Left lobe of liver (tissue), 2 donors: ENCODE measurements at places on chromosomes 1 and 21. TPM values are rescaled to one million over a fixed set of nuclear protein-coding genes. Genes with fewer than 3 reads are reported as not detected.
A peak's percentile ranks its signal among the peaks of the same experiment; 100 is the strongest.

- no peak for DNase-seq
Observed at GRCh38 chr1:184424157-184424556, 37.3 kb downstream of the C1orf21 start.

DNA sequence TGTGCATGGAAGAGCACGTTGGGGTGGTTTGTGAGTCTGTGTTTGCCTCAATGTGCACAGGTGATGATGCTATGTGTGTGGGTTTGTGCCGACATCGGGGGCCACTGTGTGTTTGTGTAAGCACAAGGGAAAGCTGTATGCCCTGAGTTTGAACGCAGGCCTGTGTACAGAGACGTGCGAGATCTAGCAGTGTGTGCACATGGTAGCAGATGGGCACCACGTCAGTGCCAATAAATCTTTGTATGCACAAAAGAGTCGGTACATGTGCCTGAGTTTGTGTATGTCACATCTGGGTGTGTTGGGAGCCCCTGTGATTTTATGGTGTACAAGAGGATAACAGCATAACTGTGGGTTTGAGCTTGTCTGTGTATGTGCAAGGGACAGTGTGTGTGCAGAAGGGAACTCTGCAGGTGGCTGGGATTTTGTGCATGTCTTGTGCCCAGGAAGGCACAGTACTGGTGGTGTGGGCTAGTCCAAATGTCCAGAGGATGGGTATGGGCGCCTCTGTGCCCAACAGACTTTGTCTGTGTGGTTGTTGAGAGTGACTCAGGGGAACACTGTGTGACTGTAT lies 32.0 kb upstream of the WASF2 start:
- no peak for DNase-seq

GRCh38 chr1:29688471-29689365 lies 452.4 kb downstream of the PTPRU start:
- DNase-seq = no peak

SPRR4 gene
- total RNA-seq = not detected

TSPEAR gene
- total RNA-seq = not detected

APOBEC4 gene
- not detected for total RNA-seq

CLCA1 gene
- total RNA-seq = 0.10 TPM

GRCh38 chr1:108070662-108071061 lies 105.7 kb upstream of the VAV3 start:
- DNase-seq = no peak

DNA sequence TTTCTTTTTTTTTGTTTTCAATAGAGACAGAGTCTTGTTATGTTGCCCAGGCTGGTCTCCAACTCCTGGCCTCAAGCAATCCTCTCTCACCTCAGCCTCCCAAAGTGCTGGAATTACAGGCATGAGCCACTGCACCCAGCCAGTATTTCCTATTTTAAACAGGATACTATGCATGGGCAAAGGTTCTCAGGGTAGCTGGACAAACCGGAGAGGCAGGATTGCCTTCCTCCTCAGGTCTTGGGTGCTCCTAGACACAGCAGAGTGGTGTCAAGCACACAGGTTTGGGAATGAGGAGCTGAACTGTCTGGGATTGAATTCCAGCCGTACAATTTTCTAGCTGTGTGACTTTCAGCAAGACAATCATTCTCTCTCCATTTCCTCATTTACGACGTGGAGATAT lies 22.9 kb upstream of the HNRNPU start:
- no peak for DNase-seq

DNA sequence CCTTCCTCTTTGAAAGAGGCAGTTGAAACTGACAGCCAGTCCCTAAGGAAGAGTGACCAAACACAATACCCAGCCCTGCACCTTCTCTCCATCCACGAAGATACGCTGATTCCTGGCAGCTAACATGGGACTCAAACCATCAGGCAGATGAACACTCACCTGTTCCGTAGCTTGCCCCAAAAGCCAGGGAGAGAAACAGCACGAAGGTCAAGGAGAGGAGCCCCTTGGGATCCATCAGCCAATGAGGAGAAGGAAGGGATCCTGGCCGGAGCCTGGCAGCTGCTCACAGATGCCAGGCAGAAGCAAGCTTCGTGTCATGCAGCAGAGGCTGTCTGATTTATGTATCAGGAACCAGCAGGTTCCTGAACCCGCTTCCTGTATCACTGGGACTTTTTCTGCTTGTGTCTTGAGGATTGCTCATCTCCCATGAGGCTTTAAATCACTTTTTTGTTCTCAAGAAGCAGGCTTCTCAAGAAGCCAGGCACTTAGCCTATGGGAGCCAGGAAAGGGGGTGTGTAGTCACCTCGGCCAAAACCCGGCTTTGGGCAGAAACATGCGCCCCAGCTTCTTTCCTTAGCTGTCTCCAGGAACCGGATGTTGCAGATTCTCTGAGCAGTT lies at the start of gene SLAMF1:
Gene SLAMF1 (minus strand): TSS at position 334 of the 618 bp plus-strand sequence. CDS start 99 bp downstream, at position 235.
- no peak for DNase-seq

DNA sequence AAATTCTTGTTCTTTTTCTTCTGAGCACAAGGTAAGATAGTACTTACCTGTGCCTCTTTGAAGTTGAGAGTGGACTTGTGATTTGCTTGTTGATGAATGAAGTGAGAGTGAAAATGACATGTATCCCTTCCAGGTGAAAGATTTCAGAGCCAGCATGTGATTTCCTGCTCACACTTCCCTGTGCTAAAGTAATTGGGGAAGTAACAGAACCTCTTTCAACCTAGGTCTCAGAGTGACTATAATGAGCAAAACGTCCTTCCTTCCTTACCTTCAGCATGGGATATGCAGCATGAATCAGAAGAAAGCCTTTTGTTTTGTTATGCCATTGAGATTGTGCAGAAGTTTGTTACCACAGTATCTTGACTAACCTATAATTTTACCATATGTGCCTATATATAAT lies 24.6 kb downstream of the RAVER2 start:
- no peak for DNase-seq

NUDT4B gene
- total RNA-seq = 0.33 TPM

HSD3B2 gene
- 0.83 TPM for total RNA-seq

C1orf105 gene
- total RNA-seq = not detected

GRCh38 chr1:40312238-40313205 lies 4.6 kb downstream of the COL9A2 start:
- DNase-seq = no peak

LIPI gene
- total RNA-seq = not detected

- DNase-seq = no peak
Observed at GRCh38 chr1:177848577-177848976, 121.3 kb downstream of the SEC16B start.

GRCh38 chr1:164703960-164704411 lies 145.0 kb downstream of the PBX1 start:
- DNase-seq = no peak

- DNase-seq = no peak
Observed at GRCh38 chr1:85048296-85049064, at the start of gene MCOLN3. Gene MCOLN3, minus strand, starts transcription at chr1:85048500. Its CDS starts 3,140 bp downstream, at chr1:85045360.

- no peak for DNase-seq
Observed at GRCh38 chr1:214678386-214678785, 75.4 kb downstream of the CENPF start.

GRCh38 chr1:172809750-172810149 lies 150.8 kb downstream of the FASLG start:
- no peak for DNase-seq

- no peak for DNase-seq
Observed at GRCh38 chr1:61344696-61345095, 262.3 kb downstream of the NFIA start.

CATSPERE gene
- 1.2 TPM for total RNA-seq

PTTG1IP gene
- total RNA-seq = 73.9 TPM

KMO gene
- 37.5 TPM for total RNA-seq

GRCh38 chr21:45981151-45982091 lies at the start of gene COL6A1:
Gene COL6A1, plus strand, starts transcription at chr21:45981770. Its CDS starts 81 bp downstream, at chr21:45981851.
- DNase-seq = peak; percentile 72

- no peak for DNase-seq
Observed at GRCh38 chr1:982765-983436, 1.0 kb upstream of the PERM1 start.

DNA sequence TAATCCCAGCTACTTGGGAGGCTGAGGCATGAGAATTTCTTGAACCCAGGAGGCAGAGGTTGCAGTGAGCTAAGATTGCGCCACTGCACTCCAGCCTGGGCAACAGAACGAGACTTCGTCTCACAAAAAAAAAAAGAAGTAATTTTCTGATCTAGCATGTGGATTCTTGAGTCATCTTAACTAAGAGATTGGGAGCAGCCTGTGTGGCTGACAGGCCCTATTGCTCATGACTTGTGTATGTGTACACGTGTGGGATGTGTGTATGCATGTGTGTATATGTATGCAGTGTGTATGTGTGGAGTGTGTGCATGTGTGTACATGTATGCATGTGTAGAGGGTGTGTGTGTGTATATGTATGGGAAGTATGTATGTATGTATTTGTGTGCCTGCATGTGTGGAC lies 29.5 kb downstream of the DOP1B start:
- DNase-seq = no peak

NMNAT2 gene
- total RNA-seq = 0.03 TPM

GRCh38 chr1:58650141-58650540 lies 49.7 kb downstream of the MYSM1 start:
- DNase-seq = no peak

SMCP gene
- not detected for total RNA-seq

IFI44 gene
- total RNA-seq = 5.2 TPM

DNA sequence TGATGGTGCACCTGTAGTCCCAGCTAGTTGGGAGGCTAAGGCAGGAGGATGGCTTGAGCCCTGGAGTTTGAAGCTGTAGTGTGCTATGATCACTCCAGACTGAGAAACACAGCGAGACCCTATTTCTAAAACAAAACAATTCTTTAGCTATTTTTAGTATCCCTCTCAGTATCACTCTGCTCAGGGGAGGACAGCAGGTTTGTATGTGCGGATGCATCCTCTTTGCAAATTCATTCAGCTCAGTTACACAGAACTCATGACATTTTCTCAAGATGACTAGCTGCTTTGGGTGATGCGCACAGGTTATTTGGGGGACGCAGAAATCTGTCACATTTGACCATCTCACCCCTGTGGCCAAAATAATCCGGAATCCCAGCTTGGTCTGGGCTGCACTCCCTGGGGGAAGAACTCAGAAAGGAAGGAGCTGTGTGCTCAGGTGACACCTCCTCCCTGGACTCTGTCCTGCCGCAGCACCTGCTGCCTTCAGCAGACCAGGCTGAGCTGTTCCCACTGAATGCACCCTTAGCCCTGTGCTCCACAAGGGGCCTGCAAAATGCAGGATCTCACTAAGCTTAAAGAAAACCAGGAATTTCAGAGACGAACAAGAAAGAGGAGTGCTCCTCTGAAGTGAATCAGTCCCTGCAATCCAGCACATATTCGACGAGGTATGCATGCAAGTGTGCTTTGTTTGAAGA lies 89.5 kb upstream of the PGBD5 start:
- no peak for DNase-seq

- no peak for DNase-seq
Observed at GRCh38 chr1:211589782-211590721, 11.1 kb upstream of the SLC30A1 start.

OVAAL gene
- not detected for total RNA-seq

DNA sequence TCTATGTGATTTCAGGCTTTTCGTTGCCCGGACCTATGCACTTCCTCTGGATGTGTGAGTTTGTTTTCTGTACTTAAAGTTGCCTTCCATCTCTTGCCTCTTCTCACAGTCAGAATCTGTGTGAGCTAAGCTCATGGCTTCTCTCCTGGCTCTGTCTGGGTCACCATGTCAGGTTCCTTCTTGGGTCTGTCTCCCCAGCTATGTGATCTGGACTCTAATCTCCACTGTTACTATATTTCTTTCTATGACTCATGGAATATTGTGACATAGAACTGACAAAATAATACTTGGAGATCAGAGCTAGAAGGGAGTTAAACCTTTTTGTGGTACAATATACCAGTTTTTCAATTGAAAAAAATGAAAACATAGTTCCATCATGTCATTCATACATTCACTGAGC lies 172.7 kb upstream of the FGGY start:
- no peak for DNase-seq

CELA3A gene
- 13.4 TPM for total RNA-seq

DNA sequence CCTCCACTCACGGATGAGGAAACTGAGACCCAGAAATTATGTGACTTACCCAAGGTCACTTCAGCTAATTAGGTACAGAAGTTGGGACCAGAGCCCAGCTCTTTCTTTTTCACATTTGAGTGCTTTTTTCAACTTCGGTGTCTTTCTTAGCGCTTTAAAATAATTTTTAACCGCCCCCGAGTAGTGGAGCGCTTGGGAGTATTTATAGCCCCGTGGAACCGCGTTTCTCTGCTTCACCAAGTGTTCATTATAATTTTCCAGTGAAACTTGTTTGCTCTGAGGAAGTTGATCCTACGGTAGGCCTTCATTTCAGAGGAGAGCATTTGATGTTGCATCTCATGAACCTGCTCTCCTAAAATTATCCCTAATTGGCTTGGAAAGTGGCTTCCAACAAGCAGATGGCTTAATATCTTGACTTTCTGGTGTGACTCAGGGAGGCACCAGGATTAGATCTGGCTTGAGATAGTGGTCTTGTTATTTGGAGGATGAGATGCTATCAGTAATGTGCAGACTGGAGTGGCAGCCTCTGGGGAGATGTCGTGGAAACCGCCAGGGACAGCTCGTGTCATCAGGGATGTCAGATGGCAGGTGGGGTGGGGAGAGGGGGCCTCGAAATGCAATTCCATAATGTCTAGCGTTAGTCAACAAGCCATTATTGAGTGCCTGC lies 321.3 kb downstream of the CAMTA1 start:
- DNase-seq = no peak

- DNase-seq = no peak
Observed at GRCh38 chr1:211375146-211375818, 48.6 kb downstream of the TRAF5 start.

KCNJ9 gene
- total RNA-seq = not detected

BSND gene
- total RNA-seq = not detected

GRCh38 chr21:41966041-41966833 lies 12.4 kb upstream of the C2CD2 start:
- peak; percentile 31 for DNase-seq

DNA sequence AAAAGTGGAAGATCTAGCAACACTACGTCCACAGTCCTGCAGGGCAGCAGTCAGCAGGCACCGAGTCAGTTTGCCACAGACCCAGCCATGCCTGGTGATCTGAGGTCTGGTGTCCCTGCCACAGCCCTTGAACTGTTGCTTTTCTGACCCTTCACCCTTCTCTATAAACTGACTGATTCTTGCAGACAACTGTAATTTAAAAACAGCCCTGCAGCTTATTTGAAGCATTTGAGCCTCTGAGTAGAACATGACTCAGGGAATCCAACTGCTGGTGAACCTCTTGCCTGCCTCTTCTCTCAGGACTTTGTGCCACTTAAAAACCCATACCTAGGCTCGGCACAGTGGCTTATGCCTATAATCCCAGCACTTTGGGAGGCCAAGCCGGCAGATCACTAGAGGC lies 107.2 kb downstream of the EDEM3 start:
- DNase-seq = no peak

GRCh38 chr1:36872858-36873257 lies 161.5 kb downstream of the GRIK3 start:
- DNase-seq = no peak

GRCh38 chr1:8022395-8023286 lies 3.5 kb downstream of the ERRFI1 start:
- no peak for DNase-seq

PPM1J gene
- 0.33 TPM for total RNA-seq

GRCh38 chr1:165828669-165829329 lies 1.4 kb downstream of the UCK2 start:
- DNase-seq = peak; percentile 51

GRCh38 chr1:228216371-228217320 lies 8.8 kb downstream of the OBSCN start:
- DNase-seq = no peak

DNASE2B gene
- total RNA-seq = not detected
